Lung (tissue), 17 donors: ENCODE measurements at places on chromosomes 3 and 15. TPM values are rescaled to one million over a fixed set of nuclear protein-coding genes. Genes with fewer than 3 reads are reported as not detected.

DNA sequence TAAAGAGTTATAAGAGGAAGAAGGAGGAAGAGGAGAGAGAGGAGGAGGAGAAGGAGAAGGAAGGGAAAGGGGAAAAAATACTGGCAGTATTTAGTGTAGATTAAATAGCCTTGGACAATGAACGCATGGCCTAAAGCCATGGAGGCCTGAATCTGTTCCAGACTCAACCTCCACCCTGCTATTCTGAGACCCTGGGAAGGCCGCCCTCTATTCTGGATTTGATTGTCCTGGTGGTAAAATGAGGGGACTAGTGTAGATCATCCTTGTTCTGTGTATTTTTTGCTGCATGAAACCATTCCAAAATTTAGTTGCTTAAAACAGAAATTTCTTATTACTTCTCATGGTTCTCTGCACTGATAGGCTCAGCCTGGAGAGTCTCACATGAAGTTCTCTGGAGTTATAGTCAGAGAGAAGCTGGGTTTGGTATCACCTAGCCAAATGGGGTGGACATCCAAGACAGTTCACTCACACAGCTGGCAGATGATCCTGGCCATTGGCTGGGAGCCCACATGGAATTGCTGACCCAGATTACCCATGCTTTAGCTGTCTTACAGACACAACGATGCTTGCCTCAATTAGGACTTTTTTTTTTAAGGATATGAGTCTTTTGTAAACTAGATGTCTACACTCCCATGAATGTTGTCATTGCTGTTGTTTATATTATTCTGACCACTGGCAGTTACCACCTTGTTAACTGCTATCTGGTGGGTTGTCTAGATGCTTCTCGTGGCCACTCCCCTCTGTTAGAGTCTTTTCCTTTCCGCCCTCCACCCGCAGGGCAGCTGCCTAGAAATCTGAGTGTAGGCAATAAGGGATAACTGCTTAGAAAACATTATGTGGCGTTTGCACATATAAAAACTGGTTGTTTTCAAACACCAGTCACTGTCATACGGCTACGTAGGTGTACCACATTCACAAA lies 149.9 kb downstream of the SST start:
- H3K4me3 ChIP-seq: no peak overlapping the region
- no peaks in the 10 kb centered on the region for H3K4me1 ChIP-seq
- H3K27me3 ChIP-seq: no peaks in the 10 kb centered on the region

DNA sequence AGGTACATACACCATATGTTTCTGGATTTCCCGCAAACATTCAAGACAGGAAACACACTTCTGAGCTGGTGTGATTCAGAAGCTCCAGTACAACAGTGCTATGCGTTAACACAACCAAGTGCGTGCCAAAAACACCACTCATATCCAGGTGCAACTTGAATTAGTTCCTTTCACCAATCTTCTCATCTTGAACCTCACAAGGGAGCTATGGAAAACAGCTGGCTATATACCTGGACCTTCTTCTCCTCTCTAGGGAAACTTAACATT lies 31.3 kb downstream of the SUSD5 start:
- no peaks in the 10 kb centered on the region for H3K27me3 ChIP-seq
- DNase-seq: no peak
- no peak overlapping the region for H3K4me3 ChIP-seq
- no peaks in the 10 kb centered on the region for H3K36me3 ChIP-seq
- H3K27ac ChIP-seq: no peak overlapping the region
- no peaks in the 10 kb centered on the region for H3K4me1 ChIP-seq

- no peaks in the 10 kb centered on the region for H3K4me1 ChIP-seq
- DNase-seq: peak; percentile 8
- no peaks in the 10 kb centered on the region for H3K27me3 ChIP-seq
Measured at GRCh38 chr3:86180696-86181095, 810.3 kb downstream of the VGLL3 start.

GRCh38 chr15:41006479-41006878 lies 53.2 kb downstream of the CHAC1 start:
- peaks cover 11% of the 10 kb centered on the region for H3K4me1 ChIP-seq
- H3K27ac ChIP-seq: no peak overlapping the region

The UBE3A gene
- total RNA-seq: 123 TPM
